ENCODE measurements at places on chromosomes 5 and 9.

- DNase-seq: no peak
These were observed 104.4 kb downstream of the ACTL7B start for GRCh38 chr9:108751369-108751768.

DNA sequence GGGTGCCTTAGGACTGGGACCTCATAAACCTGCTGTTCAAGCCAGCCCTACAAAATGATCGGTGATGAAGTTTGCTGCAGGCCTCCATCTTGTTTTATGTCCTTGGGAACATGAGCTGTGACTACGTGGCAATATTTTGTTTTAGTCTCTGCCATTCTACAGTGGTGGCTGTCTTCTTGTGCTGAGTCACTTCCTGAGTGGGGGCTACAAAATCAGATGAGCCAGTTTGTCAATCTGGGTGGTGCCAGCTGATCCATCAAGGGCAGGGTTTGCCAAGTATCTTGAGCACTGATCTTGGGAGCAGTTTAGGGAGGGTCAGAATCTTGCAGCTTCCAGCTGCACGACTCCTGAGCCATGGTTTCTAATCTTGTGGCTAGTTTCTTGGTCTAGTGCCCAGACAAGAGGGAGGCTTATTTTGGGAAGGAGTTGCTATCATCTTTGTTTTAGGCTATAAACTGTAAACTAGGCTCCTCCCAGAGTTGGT, 94.7 kb downstream of the YTHDC2 start:
- DNase-seq: no peak

DNA sequence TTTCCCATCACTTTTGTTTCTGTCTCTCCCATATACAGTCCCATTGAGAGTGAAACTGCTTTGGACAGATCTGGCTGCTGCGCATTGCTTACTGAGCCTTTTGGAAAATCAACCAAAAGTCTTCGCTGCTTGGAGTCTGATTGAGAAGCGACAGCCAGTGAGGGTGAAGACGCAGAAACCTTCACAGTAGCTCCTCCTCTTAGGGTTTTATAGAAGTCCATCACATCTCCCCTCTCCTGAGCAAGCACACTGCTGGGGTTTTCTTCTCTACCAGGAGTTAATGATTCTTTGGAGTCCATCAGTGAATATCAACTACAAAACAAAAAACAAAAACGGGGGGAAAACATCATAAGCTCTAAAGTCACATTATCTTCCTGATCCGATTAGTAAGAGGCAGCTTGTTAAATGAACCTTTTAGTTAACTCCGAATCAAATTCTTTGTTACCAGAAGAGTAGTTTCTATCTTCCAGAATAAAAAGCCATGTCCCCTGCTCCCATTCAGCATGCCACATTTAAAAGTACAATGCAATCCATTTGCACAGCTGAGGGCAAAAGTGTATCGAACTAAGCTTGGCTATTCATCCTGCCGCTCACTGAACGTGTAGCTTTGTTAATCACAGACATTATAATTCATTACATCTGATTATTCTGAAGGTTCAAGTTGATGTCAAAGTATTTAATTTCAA, 2.8 kb downstream of the NR3C1 start:
- no peak for DNase-seq

- DNase-seq: no peak
These were observed 1043.4 kb upstream of the CDH10 start for GRCh38 chr5:25688156-25688555.

GRCh38 chr9:124839612-124840299, 13.5 kb upstream of the WDR38 start:
- DNase-seq: no peak

DNA sequence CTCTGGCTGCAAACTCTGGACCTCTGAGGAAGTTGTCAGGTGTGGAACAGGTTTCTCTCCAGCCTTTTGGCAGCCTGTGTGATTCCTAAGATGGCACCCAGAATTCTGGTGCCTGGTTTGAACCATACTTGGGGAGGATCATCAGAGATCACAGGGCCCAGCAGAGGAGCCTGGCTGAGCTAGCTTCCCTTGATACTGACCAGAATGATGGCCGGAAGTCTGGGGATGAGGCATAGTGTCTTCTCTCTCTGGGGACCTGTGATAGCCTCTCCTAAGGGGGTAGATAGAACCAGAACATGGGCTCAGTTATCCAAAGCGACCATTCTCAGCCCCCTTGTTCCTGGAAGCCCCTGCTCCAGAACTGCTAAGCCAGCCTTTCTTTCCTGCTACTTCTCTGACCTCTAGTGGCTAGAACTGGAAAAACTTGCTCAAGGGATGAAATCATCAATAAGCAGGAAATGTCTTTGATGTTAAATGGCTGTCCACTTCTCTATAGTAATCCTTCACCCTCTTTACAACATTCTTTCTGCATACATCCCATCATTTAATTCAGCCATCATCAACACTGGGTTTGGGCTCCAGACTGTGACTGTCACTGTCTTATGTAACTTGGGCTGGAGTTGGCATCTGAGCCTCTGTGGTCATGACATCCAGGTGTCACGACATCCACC, 55.1 kb downstream of the C9orf152 start:
- no peak for DNase-seq

DNA sequence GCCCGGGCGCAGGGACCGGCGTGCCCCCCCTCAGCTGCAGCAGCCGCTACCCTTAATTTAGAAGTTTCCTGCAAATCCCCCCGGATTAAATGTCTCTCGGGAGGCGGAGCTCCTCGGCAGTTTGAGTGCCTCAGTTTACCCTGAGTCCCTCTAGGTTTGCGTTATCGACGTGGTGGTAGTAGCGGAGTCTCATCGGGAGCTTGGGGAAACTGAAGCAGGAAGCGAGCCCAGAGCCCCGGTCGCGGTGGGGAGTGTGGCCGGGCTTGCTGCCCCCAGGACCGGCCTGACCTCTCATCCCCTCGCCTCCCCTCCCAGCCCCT, 529 bp upstream of the TPM2 start:
- no peak for DNase-seq

GRCh38 chr5:643811-644271, 31.7 kb downstream of the CEP72 start:
- DNase-seq: no peak

DNA sequence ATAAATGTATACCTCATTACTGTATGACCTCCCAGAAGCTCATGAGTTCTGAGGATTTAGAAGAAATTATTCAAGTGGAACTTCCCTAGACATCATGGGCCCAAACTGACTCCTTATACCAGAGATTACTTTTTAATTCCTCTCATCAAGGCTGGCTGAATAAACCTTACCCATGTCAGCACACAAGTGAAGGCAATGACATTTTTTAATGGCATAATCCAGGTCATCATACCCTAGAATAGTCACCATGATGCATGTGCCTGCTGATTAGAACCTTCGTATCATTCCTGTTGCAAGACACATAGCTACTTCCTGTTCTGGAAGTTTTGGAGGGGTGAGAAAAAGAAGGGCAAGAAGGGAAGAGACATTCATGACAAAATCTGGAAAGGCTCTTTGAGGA, 49.8 kb upstream of the IFNK start:
- no peak for DNase-seq

DNA sequence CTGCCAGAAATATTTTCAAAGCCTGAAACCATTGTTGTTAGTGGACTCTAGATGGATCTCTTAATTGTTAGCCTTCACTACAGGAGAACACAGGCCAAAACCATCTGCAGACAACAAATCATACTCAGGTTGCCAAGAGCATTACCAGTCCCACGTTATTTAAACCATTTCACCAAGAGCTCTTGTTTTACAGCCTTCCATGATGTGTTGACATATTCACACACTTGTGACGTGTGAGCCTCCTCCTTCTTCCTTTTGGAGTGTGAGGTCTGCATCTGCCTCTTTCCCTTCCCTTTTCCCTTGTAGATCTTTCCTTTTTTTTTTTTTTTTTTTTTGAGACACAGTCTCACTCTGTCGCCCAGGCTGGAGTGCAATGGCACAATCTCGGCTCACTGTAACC, 279.0 kb downstream of the AUH start:
- DNase-seq: no peak

GRCh38 chr9:70049236-70049635, 5.6 kb downstream of the MAMDC2 start:
- no peak for DNase-seq

DNA sequence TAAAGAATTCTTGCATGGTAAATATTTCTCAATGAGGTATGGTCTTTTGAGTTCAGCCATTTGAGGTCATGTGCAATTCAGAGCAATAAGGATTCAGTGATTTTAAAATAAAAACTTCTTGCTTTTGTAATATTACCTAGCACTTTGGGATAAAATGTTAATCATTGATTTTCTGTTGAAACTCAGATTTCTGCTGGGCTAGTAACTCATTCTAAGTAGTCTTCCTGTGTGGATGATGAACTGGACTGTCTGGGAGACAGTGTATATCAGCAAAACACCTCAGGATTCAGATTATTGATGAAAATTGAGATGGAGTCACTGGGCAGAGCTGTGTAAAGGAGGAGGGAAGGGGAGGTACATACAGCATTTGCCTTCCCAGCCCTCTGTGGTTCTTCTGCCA, 10.8 kb upstream of the PSAT1 start:
- no peak for DNase-seq

DNA sequence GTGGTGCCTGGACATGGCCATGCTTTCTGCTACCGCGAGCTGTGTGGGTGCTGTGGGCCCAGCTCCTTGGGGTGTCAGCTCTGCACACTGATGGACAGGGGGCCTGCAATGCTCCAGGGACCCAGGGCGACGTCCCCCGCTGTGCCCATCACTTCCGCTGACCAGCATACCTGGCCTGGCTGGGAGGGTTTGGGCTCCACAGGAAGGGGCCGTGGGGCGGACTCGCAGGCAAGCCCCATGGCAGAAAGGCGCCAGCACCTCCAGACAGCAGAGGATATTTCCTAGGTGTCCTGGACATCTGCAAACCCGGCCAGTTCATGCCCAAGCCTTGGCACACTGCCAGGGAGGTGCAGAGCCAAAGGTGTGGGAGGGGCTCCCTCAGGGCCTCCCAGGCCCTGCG, 295.8 kb upstream of the IRX4 start:
- no peak for DNase-seq

GRCh38 chr5:14321936-14322335, 178.8 kb downstream of the TRIO start:
- no peak for DNase-seq

- no peak for DNase-seq
These were observed 344.3 kb downstream of the RAB3C start for GRCh38 chr5:58927181-58927580.

GRCh38 chr9:90088434-90088833, 483.6 kb downstream of the GADD45G start:
- no peak for DNase-seq

DNA sequence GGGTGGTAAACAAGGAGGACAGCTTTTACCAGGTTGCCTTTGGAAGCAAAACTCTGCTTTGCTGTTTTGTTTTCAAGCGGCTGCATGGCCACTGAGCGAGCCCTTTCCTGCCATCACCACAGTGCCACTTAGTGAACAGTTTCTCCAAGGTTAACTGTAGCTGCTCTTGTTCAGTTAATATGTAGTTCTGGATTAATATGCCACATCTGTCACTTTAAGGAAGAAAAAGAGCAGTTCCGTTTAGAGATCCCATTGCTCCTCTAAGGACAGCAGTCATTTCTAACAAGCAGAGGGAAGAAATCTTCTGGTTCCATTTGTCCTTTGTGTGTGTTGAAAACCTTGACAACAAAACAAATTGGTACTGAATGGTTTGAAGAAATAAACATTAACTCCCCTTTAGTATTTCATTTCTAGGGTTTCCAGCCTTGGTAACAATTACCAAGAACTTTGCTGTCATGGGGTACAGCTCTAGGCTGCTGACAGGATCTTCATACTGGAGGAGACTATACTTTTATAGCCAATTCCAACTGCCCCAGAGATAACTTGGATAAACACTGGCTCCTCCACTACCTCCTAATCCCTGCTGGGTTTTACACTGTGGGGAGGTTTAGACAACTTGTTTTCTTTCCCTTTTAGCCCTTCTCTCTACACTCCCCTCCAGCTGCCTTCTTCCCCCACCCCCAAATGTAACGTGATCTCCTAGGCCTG, 10.3 kb upstream of the ABL1 start:
- DNase-seq: no peak

DNA sequence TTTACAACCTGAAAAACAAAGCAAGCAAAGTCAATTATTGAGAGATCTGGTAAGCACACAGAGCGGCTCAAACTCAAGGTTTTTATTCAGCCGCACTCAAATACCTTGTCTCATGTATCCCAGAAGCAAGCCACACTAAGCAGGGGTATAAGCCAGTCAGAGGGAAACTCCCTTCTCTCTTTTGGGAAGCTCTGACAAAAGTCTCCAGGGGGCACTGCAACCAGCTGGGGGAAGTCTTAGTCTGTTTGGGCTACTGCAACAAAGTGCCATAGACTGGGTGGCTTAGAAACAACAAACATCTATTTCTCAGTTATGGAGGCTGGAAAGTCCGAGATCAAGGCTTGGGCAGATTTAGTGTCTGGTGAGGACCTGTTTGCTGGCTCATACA, 246.0 kb downstream of the ENC1 start:
- DNase-seq: no peak

GRCh38 chr5:59564895-59565294, 328.6 kb downstream of the PDE4D start:
- DNase-seq: no peak

DNA sequence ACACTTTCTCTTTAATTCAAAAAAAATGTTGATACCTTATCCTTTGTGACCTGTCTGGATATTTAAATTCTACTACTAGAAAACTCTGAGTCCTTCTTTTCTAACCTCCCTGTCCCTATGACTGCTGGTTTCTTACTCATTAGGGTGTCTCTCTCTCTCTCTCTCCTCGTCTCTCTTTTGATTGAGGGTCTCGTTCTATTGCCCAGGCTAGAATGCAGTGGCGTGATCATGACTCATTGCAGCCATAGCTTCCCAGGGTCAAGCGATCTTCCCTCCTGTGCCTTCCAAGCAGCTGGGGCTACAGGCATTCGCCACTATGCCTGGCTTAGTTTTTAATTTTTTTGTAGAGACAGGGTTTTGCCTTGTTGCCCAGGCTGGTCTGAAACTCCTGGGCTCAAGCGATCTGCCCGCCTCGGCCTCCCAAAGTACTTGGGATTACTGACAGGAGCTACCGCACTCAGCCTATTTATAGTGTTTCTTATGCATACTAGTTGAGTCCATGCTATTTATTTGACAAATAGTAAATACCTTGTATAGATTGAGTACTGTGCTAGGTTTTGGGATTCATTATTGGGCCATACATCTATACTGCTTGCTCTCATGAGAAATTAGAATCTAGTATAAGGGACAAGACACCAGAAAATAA, 61.9 kb downstream of the NSD1 start:
- DNase-seq: no peak

GRCh38 chr9:76395381-76395780, 1.2 kb upstream of the RFK start:
- no peak for DNase-seq

- no peak for DNase-seq
These were observed 50.0 kb downstream of the CD180 start for GRCh38 chr5:67146574-67146973.

GRCh38 chr5:41371738-41372137, 138.7 kb downstream of the PLCXD3 start:
- no peak for DNase-seq

DNA sequence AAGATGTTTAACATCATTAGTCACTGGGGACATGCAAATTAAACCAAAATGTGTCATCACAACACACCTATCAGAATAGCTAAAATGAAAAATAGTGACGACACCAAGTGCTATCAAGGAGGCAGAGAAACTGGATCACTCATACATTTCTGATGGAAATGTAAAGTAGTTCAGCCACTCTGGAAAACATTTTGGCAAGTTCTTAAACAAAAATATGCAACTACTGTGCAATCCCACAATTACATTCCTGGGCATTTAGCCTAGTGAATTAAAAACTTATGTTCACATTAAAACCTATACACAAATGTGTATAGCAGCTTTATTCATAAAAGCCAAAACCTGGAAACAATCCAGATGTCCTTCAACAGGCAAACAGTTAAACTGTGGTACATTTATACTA, 53.1 kb downstream of the SVEP1 start:
- no peak for DNase-seq

GRCh38 chr5:60649288-60649917, 50.6 kb downstream of the DEPDC1B start:
- DNase-seq: no peak

Data from stimulated activated CD4-positive, alpha-beta T cell treated with anti-CD3 and anti-CD28 coated beads, Interleukin-1b, Interleukin-23, amount 100 ng/mL, for 1 hour (primary cell).